Hematopoietic multipotent progenitor cell treated with erythropoietin and hydrocortisone succinate and interleukin-3 and kit ligand, for 6 days (in vitro differentiated cells): ENCODE measurements at places on chromosomes 13 and 19.

GRCh38 chr13:102700088-102701031, 5.5 kb upstream of the METTL21C start:
- no peak for DNase-seq

- no peak for DNase-seq
Measured at GRCh38 chr19:29389495-29389894, 136.3 kb upstream of the VSTM2B start.

- no peak for DNase-seq
Measured at GRCh38 chr19:38592940-38593339, 24.8 kb downstream of the MAP4K1 start.

DNA sequence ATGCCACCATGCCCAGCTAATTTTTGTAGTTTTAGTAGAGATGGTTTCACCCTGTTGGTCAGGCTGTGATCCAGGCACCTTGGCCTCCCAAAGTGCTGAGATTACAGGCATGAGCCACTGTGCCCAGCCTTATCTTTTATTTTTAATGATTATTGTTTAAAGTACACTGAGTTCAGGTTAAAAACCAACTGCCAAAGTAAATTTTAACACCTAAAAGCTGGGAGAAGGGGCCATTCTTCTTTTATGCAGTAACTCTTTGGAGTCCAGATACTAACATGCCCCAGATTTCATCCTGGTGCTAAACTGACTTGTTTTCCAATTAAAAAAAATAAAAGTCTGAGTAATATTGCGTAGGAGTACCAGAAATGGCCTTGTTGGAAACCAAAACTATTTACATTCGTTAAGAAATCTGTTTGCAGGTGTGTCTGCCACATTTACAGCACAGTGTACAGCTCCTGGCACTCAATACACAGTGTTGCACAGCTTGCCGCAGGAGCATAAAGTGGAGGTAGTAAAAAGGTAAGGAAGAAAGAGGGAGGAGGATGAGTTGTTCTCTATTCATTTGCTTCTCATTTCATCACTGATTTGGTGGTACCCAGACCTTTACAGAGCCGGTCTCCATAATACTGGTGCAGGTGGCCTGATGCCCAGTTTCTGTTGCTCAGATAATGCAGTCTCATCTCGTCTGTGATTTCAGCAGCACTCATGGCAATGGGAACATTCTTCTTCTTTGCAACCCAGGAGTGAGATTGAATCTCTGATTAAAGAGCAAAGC, 108.9 kb downstream of the PCCA start:
- no peak for DNase-seq

- DNase-seq = no peak
Measured at GRCh38 chr13:25862156-25862555, 189.7 kb downstream of the SHISA2 start.

DNA sequence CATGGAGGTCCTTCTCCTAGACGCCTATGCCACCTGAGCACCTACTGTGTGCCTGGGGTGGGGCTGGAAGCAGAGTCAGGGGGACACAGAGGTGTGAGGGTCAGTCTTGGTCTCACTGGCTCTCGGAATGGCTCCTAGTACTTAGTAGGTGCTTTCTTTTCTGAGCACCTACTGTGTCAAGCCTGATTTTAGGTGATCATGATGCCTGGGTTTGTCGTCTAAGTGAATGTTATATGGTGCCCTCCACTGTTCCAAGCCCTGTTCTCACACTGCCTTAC, 20.0 kb downstream of the MYH14 start:
- DNase-seq = no peak

- DNase-seq = no peak
Measured at GRCh38 chr19:10432736-10433130, 12.4 kb downstream of the PDE4A start.

DNA sequence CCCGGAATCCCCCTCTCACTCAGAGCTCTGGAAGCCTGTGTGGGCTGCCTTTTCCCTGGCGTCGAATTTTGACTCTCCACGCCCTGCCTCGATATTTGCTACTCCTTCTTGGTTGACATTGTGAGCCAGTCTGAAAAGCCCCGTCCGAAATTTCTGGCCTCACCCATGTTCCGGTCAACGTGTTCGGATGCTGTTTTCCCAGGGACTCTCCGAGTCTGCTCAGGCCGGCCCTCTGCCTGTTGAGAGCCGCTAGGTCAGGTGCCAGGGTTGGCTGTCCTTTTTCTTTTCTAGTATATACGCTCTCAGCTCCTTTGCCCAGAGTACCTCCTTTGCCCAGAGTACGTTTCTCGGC, 6.8 kb upstream of the DGKH start:
- DNase-seq = peak; percentile 63

DNA sequence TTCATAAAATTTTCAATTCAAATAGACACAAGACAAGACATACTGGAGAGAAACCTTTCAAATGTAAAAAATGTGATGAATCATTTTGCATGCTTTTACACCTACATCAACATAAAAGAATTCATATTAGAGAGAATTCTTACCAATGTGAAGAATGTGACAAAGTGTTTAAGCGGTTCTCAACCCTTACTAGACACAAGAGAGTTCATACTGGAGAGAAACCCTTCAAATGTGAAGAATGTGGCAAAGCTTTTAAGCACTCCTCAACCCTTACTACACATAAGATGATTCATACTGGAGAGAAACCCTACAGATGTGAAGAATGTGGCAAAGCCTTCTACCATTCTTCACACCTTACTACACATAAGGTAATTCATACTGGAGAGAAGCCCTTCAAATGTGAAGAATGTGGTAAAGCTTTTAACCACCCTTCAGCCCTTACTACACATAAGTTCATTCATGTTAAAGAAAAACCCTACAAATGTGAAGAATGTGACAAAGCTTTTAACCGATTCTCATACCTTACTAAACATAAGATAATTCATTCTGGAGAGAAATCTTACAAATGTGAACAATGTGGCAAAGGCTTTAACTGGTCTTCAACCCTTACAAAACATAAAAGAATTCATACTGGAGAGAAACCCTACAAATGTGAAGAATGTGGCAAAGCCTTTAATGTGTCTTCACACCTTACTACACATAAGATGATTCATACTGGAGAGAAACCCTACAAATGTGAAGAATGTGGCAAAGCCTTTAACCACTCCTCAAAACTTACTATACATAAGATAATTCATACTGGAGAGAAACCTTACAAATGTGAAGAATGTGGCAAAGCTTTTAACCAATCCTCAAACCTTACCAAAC, 24.6 kb upstream of the ZNF431 start:
- no peak for DNase-seq

DNA sequence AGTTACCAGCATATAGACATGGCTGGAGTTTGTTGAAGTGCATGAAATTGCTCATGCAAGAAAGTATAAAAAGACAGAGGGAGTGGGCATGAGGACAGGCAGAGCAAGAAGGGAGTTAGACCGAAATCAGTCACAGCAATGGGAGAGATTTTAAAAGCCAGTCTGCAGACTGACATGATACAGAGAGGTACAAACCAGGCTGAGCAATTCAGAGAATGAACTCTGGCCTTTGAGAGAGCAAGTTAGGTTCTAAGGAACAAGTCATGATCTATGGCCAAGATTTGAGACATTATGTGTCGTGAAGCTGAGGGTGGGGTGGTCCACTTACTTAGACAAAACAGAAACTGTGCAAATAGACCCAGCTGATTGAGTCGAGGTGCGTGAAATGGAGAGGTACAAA, 93.4 kb upstream of the TSC22D1 start:
- DNase-seq = no peak

DNA sequence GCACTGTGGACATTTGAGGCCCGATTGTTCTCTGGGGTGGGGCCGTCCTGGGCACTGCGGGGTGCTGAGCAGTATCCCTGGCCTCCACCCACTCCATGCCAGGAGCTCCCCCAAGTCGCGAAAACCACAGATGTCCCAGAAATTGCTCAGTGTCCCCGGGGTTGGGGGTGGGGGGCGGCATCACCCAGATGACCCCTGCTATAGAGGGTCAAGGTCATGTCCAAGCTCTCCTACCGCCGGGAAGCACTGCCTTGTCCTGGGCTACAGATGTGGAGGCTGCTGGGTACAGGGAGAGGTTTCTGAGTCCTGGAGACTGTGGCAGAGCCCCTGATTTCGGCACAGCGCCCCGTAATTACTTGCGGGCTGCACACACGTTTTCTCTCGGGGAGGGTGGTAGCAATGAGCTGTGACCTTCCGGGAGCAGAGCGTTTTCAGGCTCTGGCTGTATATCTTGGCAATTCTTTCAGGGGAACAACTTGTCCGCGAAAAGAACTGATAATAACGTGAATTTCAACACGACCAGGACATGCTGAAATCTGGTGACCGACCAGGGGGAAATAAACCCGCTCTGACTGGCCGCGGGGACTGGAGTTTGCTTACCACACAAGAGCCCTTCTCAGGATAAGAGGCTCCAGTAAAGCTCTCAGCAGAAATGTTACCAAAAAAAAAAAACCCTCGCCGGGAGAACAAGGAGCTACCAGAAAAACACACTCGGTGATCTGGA, 68.1 kb downstream of the GNG7 start:
- DNase-seq = peak; percentile 44

DNA sequence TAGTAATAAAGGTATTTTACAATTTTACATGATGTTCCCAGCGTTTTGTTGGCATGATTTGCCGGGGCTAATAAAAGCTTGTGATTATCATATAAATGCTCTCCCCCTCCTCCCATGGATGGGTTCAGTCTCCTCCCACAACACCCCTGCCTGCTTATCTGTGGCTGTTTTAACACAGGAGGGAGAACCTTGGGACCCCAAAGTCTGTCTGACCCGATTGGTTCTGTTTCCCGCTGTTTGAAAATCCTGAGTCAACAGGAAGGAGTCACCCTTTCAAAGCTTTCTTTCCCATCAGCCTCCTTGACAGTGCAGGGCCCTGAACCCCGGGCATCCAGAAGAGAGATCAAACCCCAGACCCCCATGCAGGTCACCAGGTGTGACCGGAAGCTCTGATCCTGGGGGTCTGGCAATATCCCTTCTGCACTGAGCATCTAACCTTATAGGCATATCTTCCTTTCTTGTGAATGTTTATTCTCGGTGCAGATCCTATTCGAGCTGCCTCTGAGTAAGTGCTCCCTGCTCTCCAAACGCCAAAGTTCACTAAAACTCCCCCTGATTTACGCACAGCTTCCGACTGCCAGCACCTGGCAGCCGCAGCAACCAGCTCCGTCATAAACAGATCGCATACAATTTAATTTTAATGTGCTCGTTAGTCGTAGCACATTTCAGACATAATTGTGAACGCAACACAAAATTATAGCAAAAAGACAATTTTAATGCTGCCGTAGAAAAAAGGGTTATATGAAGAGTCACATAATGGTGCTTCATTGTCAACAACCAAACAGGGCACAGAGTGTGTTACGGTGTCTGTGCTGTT, 74.8 kb downstream of the TSHZ3 start:
- DNase-seq = no peak

DNA sequence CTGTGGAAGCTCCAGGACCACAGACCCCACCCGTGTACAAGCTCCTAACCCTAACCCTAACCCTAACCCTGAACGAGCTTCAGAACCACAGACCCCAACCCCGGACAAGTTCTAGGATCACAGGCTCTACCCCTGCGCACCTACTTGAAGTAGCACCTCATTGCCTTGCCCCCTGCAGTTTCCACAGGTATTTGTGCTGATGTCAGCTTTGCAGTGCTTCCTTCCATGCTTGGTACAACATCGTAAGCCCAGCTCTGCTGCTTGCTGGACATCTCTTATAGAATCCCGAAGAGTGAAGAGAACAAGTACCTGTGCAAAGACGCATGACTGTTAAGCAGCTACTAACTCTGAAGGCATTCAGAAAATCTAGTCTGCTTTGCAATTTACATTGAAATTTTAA, 20.7 kb upstream of the CDC16 start:
- no peak for DNase-seq
